B cell (primary cell): ENCODE measurements at places on chromosomes 4 and X. TPM values are rescaled to one million over a fixed set of nuclear protein-coding genes. Genes with fewer than 3 reads are reported as not detected.

Gene IL3RA
- polyA plus RNA-seq, result 4.3 and 31.6 TPM in 2 replicates

Gene LUZP4
- not detected in 2 replicates for polyA plus RNA-seq

Gene FRMD7
- not detected in 2 replicates for polyA plus RNA-seq

Gene ALG13
- 166 and 197 TPM in 2 replicates for polyA plus RNA-seq

Gene TMPRSS11B
- not detected in 2 replicates for polyA plus RNA-seq

Gene CXCL5
- 0.17 TPM in 1 of 2 replicates, not detected in the other for polyA plus RNA-seq

Gene MID1
- polyA plus RNA-seq, result 0.15 and 0.20 TPM in 2 replicates

Gene CXCL6
- polyA plus RNA-seq, result not detected in 2 replicates

Gene HNRNPH2
- 9.2 and 24.3 TPM in 2 replicates for polyA plus RNA-seq

Gene BST1
- polyA plus RNA-seq, result 0.68 and 1.00 TPM in 2 replicates

Gene FHDC1
- 0.13 and 0.16 TPM in 2 replicates for polyA plus RNA-seq

Gene SPANXN3
- polyA plus RNA-seq, result not detected in 2 replicates

Gene METAP1
- polyA plus RNA-seq, result 20.4 and 26.3 TPM in 2 replicates

Gene BRCC3
- 7.3 and 9.8 TPM in 2 replicates for polyA plus RNA-seq

Gene PITX2
- polyA plus RNA-seq, result not detected in 2 replicates

Gene NAP1L2
- polyA plus RNA-seq, result 0.13 and 0.25 TPM in 2 replicates

Gene DCX
- not detected in 2 replicates for polyA plus RNA-seq

Gene VSIG1
- 0.97 and 5.4 TPM in 2 replicates for polyA plus RNA-seq

Gene NAA10
- polyA plus RNA-seq, result 90.5 and 102 TPM in 2 replicates

Gene RHOXF2
- polyA plus RNA-seq, result not detected in 2 replicates

Gene SULT1B1
- polyA plus RNA-seq, result 0.01 and 0.26 TPM in 2 replicates

Gene ARHGEF38
- polyA plus RNA-seq, result not detected in 2 replicates

Gene DYNLT3
- 15.3 and 18.7 TPM in 2 replicates for polyA plus RNA-seq

Gene TAF7L
- polyA plus RNA-seq, result 0.07 and 0.10 TPM in 2 replicates

Gene SLC6A14
- polyA plus RNA-seq, result not detected in 2 replicates

Gene PRRG3
- polyA plus RNA-seq, result not detected in 2 replicates

Gene TMPRSS11A
- not detected in 2 replicates for polyA plus RNA-seq

Gene GPC4
- polyA plus RNA-seq, result 0.30 and 0.69 TPM in 2 replicates

Gene LCORL
- polyA plus RNA-seq, result 1.2 and 4.7 TPM in 2 replicates

Gene PABPC1L2B
- polyA plus RNA-seq, result not detected in 2 replicates

Gene CCNQ
- polyA plus RNA-seq, result 40.8 and 66.0 TPM in 2 replicates

Gene ZAR1
- polyA plus RNA-seq, result not detected in 2 replicates

Gene FRAS1
- polyA plus RNA-seq, result 0.03 and 0.07 TPM in 2 replicates

Gene BEND2
- 0.06 TPM in 1 of 2 replicates, not detected in the other for polyA plus RNA-seq

Gene IL1RAPL1
- polyA plus RNA-seq, result not detected in 2 replicates

Gene NUP62CL
- polyA plus RNA-seq, result 0.82 and 0.89 TPM in 2 replicates

Gene PAGE5
- polyA plus RNA-seq, result not detected in 2 replicates
